Stimulated activated CD4-positive, alpha-beta T cell treated with anti-CD3 and anti-CD28 coated beads, Interleukin-1b, Interleukin-23, amount 100 ng/mL, for 1 hour (primary cell): ENCODE measurements at places on chromosomes 12 and 14.

DNA sequence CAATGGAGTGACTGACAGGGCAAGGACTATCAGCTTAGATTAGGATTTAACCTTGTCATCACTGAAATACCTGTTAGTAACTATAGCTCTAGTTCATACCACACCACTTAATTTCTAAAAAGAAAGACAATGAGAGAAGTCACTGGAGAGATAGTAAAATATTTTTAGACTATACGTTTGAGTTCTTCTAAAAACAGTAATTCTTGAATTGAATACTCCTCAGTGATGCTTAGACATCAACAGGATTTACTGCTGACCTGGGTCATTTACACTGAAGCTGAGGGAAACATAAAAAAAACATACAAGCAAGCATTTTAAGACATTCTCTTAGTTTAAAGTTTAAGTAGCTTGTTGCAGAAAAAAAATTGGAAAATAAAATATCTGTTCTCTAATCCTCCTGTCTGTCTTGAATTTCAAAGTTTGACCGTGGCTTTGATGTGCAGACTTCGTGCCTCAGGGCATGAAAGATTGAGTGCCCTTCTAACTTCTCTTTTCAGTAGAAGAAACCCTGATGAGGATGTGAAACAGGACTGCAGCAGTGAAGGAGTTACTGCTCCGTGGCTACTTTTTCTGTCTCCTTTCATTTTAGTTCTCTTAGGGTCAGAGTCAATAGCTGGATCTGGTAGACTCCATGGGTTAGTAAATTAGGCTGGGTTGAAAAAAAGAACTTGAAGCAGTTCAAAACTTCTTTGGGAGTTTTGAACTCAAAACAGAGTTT, 172.2 kb downstream of the PTPRO start:
- DNase-seq = no peak

- DNase-seq = no peak
These were observed 53.8 kb downstream of the SPTLC2 start for GRCh38 chr14:77562681-77563080.

GRCh38 chr12:3803865-3804472, 51.1 kb upstream of the CRACR2A start:
- peak; percentile 50 for DNase-seq

DNA sequence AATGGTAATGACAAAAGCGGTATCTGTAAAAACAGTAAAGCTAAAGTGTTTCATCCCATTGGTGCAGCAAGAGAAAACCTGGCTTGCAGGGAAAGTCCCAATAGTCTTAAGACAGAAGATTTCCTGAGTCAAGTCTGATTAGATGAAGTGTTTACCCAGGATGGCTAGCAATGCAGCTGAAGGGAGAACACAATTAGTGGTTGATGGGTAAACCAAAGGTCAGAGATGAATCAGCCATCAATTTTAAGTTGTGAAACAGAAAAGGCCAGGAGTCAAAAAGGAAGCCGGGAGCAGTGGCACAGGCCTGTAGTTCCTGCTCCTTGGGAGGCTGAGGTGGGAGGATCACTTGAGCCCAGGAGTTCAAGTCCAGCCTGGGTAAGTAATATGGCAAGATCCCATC, 52.6 kb downstream of the SEC23A start:
- DNase-seq = no peak

DNA sequence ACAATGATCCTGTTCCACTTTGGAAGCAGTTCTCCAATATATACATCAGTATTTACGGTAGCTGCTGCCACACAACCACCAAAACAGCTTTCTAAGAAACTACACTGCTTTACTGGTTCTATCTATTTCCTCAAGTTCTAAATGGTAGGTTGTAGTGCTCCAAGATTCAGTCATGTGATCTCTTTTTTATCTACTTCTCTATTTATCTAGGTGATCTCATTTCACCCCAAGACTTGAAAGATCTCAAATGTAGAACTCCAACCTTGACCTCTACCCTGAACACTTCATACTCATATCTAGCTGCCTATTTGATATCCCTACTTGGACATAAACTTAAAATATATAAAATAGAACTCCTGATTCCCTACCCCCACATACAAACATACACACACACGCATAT, 133.9 kb upstream of the RAP1B start:
- no peak for DNase-seq
